Activated T-cell treated with anti-CD3 and anti-CD28 coated beads, Interleukin-2, amount 50 U/mL, for 24 hours (primary cell): ENCODE measurements at places on chromosomes 13 and 19.

DNA sequence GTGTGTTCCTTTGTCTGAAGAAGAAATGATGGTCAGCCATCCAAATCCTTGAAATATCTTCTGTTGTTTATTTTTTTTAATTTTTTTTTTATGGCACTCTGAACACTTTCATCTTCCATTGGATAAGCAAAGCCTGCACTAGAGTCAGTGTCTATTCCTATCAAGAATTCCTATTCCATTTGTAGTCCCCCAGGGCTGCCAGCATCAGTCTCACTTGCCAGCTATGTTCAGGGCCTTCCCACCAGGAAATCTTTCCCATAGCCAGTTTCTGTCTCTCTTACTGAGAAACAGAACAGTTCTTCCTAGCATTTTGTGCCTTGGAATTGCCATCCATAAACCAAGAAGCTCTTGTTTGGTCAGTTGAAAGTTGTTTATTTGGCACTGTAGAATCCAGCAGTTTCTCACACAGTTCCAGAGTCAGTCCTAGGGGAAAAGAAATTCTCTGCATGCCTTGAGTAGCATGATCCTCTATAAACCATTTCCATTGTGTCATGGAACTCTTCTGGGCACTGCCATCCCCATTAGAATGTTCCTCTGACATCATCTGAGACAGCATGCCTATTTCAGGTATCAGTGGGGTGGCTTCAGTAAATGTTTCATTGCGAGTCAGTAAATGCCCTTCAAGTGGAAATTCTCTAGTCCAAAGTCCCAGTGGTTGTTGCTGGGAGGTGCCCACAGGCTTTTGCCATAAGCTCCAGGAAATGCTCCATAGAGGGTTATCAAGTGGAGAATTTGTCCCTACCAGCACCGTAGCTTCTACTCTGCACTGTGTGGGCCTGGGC is 18.7 kb upstream of the SPRYD7 start:
- DNase-seq, result no peak

GRCh38 chr13:114167426-114167825 is 11.6 kb upstream of the CFAP97D2 start:
- no peak for DNase-seq

DNA sequence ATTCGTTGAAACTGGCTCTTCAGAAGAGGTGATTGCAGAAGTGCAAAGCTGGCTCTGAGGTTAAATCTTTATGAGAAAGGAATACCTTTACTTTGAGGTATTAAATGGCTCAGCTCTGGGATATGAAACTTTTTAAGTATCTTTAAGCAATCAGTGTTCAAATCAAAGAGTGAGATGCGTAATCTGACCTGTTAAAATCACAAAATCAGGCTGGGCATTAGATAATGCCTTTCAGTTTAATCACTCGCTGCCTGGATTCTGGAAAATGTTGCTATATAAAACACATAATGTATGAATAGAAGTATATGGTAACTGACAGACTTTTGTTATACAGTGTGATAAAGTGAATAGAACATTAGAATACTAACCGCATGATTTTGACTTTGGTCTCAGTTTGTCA is 2.0 kb upstream of the DGKH start:
- DNase-seq, result no peak

- DNase-seq, result no peak
Measured at GRCh38 chr13:86426437-86426836, 627.2 kb upstream of the SLITRK6 start.

GRCh38 chr13:99991013-99991827 is 9.6 kb downstream of the ZIC2 start:
- DNase-seq, result no peak

- DNase-seq, result no peak
Measured at GRCh38 chr13:74795526-74795925, 661.3 kb upstream of the KLF12 start.

- DNase-seq, result no peak
Measured at GRCh38 chr19:41435936-41436673, 3.6 kb downstream of the DMAC2 start.

GRCh38 chr19:48613852-48614435 is 932 bp downstream of the FAM83E start:
- peak; percentile 61 for DNase-seq

DNA sequence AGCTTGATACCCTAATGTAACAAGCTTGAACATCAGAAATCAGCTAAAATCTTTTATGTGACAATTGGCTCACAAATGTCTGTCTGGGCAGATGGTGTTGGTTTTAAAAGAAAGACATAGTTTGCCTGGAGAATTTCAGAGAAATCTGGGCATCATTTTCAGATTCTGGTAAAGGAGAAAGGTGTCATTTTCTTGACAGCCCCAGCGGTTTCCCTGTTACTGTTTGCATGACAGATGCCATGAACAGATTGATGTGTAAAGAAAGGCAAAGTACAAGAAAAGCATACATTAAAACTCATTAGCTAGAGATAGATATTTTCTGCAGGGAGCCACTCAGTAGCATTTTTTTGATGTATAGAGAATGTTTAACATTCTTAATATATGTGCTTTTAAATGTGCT is 987.9 kb downstream of the OLFM4 start:
- no peak for DNase-seq

- no peak for DNase-seq
Measured at GRCh38 chr13:28697441-28697840, 21.3 kb downstream of the SLC46A3 start.

DNA sequence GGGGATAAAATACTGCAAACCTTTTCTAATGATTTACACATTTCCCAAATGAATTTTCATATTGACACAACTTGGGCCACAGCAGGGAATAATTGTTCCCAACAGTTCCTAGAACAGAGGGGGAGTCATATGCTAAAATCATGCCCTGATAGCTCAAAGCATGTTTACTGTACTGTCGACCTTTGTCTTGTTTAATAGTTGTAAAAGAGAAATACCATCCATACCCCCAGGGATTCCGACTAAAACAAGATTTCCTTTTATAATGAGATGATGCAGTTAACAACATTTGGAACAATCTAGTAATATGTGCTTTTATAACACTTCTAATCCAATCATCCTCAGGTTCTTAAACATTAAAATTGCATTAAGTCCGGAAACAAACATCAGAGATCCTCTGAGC is 759.7 kb downstream of the OLFM4 start:
- DNase-seq, result no peak

DNA sequence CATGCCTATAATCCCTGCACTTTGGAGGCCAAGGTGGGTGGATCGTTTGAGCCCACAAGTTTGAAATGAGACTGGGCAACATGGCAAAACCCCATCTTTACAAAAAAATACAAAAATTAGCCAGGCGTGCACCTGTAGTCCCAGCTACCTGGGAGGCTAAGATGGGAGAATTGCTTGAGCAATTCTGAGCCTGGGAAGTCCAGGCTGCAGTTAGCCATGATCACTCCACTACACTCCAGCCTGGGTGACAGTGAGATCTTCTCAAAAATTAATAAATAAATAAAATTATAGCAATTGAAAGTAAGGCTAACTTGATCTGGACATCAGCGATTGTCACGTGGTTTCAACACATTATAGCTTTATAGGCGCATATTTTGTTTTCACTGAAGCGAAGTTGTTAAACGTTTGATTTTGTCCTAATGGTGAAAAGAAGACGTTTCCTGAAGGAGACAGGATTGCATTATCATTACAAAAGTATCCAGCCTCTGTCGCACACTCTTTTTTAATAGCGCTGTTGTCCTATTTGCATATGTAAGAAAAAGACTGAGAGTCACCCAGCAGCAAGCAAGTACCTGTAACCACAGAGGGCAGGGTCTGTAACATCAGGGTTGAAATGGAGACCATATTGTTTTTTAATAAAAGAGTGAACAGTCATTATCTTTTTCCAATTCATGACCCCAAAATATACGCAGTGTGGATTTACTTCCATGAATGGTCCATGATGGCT is 335.7 kb downstream of the DCT start:
- DNase-seq, result no peak

DNA sequence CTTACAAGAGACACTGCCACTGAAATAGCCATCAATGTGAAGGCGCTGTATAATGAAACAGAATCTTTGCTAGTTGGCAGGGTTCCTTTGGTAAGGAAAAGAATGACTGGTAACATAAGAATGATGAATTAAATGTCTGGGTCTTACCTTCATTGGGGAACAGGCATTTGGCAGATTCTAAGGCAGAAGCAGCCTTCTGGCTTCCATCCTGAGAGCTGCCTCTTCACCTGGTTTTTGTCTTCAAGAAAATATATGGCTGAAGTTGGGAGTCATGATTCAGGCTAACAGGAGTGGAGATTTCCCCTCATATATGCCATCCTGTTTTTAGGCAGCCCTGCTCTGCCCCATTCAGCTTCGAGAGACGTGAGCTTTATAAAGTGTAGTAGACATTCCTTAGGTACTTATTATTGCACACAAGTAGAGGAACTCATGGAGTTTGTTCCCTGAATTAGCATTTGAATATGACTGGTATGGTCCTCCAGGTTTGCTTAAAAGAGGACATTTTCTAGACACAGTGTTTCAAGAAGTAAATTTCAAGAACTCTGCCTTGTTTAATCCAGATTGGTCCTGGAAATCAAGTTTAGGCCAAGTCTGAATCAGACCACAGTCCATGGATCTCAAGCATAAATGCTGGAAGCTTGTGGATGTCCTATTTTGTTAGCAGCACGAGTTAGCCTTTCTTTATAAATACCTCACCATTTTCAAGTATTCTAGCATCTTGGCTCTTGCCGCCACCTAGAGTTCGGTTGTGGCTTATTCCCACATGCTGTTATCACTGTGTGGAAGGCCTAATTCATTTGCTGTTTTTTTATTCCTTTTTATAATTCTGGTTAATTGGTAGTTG is 56.2 kb upstream of the AKAP11 start:
- DNase-seq, result no peak

DNA sequence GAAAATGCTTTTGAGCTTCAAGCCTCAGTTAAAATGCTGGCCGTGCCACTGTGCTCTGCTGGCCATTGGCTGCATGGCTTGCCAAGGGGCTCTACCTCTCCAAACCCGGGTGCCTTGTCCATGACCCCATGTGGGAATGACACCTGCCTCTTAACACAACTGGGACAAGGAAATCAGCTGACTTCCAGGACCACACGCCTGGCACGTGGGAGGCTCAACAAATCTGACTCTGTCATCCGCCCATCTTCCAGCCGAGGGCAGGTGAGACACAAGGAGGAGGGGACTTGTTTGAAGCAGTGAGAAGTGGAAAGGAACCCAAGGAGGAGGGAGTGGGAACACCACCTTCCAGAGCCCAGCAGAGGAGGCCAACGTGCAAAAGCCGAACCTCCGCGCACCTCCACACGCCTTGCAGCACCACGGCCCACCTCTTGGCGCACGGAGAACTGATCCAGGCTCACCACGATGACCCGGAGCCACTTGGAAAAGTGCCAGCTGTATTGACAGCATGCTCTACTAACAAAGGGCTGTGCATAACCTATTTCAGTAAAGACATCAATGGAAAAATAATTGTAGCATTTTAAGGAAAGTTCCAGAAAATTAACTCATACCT is 38.3 kb downstream of the COL4A1 start:
- no peak for DNase-seq

DNA sequence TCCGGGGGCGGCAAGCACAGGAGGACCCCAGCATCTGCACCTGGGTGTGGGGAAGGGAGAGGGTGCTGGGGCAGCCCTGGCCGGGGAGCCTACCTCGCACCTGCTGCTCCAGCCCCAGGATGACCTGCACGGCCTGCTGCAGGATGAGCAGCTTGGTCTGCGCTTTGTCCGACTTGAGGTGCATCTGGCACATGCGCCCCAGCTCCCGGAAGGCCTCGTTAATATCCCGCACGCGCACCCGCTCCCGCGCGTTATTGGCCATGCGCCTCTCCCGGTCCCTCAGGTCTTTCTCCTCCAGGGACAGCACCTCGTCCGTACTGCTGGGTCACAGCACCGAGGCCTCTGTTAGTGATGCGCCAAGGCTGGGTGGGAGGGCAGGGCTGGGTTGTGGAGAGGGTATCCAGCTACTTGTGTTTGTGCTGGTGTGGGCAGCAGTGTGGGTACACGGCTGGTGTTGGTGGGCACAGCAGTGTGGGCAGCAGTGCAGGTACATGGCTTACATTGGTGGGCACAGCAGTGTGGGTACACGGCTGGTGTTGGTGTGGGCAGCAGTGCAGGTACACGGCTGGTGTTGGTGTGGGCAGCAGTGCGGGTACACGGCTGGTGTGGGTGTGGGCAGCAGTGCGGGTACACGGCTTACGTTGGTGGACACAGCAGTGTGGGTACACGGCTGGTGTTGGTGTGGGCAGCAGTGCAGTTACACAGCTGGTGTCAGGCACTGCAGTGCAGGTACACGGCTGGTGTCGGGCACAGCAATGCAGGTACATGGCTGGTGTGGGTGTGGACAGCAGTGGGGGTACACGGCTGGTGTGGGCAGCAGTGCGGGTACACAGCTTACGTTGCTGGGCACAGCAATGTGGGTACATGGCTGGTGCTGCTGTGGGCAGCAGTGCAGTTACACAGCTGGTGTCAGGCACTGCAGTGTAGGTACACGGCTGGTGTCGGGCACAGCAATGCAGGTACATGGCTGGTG is 7.1 kb upstream of the UQCR11 start:
- DNase-seq, result no peak

DNA sequence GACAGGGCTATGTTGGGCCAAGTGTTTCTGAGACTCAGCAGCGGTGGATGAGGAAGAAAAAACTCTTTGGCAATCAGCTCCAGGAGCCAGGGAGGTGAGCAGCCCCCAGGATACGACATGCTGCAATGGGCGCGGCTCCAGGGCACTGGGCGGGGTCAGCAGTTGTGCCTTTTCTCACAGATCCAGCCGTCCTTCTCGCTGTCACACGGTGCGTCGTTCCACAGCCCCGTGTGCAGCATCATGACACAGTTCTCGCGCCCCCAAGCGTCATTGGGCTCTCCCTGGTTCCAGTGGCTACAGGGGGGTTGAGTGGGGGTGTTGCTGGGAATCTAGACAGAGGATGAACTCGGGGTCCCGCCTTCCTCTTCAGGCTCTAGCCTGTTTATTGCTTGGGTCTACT is 2.7 kb downstream of the CLEC4G start:
- DNase-seq, result no peak

- no peak for DNase-seq
Measured at GRCh38 chr13:61156753-61157152, 258.9 kb downstream of the PCDH20 start.

GRCh38 chr19:47093841-47094240 is 19.7 kb downstream of the ZC3H4 start:
- peak; percentile 57 for DNase-seq

GRCh38 chr13:112057736-112058518 is 9.0 kb upstream of the SOX1 start:
- DNase-seq, result no peak

- no peak for DNase-seq
Measured at GRCh38 chr13:37995092-37995491, 125.5 kb upstream of the TRPC4 start.

GRCh38 chr19:41325947-41326706 is 16.2 kb downstream of the CCDC97 start:
- DNase-seq, result no peak

- DNase-seq, result no peak
Measured at GRCh38 chr13:51500687-51501086, 47.9 kb upstream of the INTS6 start.

DNA sequence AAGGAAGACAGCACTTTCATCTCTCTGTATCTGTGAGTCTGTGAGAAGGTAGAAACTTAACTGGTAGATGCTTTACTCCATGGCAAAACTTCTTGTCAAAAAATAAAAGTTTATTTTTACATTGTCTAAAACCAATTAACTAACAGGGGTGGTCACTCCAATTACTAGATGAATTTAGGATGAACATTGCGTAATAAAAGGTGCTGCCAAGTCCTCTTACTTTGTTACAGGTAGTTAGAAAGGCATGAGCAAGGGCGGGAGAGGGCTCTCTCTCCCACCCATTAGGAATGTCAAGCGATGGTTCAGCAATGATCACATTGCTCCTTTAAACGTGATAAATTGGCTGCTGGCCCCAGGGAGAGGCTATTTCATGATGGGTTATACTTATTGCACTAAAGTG is 512.3 kb downstream of the SLITRK5 start:
- DNase-seq, result no peak
